Glomerular endothelial cell (primary cell): ENCODE measurements at places on chromosomes 3 and 15. TPM values are rescaled to one million over a fixed set of nuclear protein-coding genes. Genes with fewer than 3 reads are reported as not detected.

BRPF1 gene
- total RNA-seq = 21.2 and 24.8 TPM in 2 replicates

TNNC1 gene
- not detected in 2 replicates for total RNA-seq

PLIN1 gene
- total RNA-seq = 0.35 TPM in 1 of 2 replicates, not detected in the other

ABCF3 gene
- total RNA-seq = 41.5 and 65.8 TPM in 2 replicates

HYKK gene
- 1.2 and 3.0 TPM in 2 replicates for total RNA-seq
